ENCODE measurements at places on chromosomes 16 and 17. TPM values are rescaled to one million over a fixed set of nuclear protein-coding genes. Genes with fewer than 3 reads are reported as not detected.

DNA sequence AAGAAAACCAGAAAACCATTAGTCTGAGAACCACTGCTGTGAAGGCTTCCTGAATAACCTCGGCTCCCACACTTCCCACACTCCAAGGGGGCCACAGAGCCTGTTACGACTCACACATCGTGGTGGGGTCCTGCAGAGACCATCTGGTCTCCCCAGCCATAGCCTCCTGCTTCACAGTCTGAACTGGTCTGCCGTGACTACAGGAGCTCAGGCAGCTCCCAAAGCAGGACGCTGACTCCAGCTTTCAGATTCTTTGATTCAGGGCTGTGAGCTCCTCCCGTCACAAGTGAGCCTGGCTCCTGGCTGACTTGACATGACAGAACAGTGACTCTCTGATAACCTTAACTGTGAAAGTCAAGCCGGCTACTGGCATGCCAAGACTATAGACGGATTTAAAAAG lies 37.8 kb downstream of the CYB5D2 start:
- DNase-seq: no peak
- H3K4me1 ChIP-seq: no peaks in the 10 kb centered on the region
- no peak overlapping the region for H3K27ac ChIP-seq
- H3K27me3 ChIP-seq: no peaks in the 10 kb centered on the region
- H3K36me3 ChIP-seq: no peaks in the 10 kb centered on the region

DNA sequence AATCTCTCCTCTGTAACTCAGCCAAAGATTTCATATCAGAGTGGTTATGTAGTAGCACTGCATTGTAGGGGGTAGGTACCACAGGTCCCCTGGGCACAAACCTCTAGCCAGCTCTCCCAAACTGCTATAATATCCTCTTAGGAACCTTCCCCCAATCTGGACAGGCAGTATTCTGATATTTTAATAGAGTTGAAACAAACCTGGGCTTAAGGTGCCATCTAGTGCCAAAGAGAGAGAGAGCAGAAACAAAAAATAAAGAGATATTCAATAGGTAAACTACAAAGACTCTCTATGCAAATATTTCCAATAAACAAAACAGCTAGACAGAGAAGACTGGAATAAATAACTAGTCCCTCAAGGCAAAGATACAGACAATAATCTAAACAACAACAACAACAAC lies 1070.0 kb downstream of the CDH11 start:
- no peak for DNase-seq
- no peaks in the 10 kb centered on the region for H3K27me3 ChIP-seq
- H3K4me3 ChIP-seq: no peak overlapping the region
- no peaks in the 10 kb centered on the region for H3K4me1 ChIP-seq
- no peak overlapping the region for H3K27ac ChIP-seq

GRCh38 chr17:21025451-21025850 lies 17.4 kb downstream of the USP22 start:
- H3K4me3 ChIP-seq: no peak overlapping the region
- no peaks in the 10 kb centered on the region for H3K36me3 ChIP-seq
- H3K27me3 ChIP-seq: no peaks in the 10 kb centered on the region
- peaks cover 9% of the 10 kb centered on the region for H3K4me1 ChIP-seq

DNA sequence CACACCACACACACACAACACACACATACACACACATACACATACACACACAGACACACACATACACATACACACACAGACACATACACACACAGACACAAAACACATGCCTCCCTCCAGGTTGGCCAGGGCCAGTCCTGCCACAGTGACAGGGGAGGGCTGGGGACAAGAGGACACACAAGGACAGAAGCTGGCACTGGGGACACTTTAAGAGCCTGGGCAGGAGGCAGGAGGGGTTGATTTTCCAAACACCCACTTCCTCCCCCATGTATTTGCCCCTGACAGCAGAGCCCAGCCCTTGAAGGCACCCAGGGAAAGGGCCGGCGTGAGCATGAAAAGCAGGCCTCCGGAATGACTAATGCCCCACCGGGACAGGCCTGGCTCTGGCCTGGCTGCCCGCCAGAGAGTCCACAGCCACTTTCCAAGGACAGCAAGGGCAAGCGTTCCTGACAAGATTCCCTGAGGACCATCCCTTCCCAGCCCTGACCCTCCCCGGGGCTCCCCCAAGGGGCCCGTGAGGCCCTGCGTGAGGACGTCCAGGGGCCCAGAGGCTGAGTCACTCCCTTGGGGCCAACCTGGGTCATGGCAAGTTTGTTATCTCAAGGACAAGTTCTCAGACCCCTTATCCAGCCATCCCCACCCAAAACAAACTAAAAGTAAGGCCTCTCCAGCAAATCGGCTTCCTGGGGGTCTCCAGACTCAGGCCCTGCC lies 235.6 kb downstream of the ZNF423 start:
- H3K27me3 ChIP-seq: no peaks in the 10 kb centered on the region
- H3K4me1 ChIP-seq: peaks cover 14% of the 10 kb centered on the region
- H3K27ac ChIP-seq: peak overlapping the region; percentile 37
- no peaks in the 10 kb centered on the region for H3K36me3 ChIP-seq

- no peaks in the 10 kb centered on the region for H3K27me3 ChIP-seq
- no peaks in the 10 kb centered on the region for H3K4me1 ChIP-seq
- H3K4me3 ChIP-seq: no peak overlapping the region
- H3K36me3 ChIP-seq: no peaks in the 10 kb centered on the region
Observed at GRCh38 chr17:4009186-4009785, 45.0 kb upstream of the ATP2A3 start.

- H3K4me1 ChIP-seq: no peaks in the 10 kb centered on the region
- H3K27ac ChIP-seq: no peak overlapping the region
- H3K27me3 ChIP-seq: no peaks in the 10 kb centered on the region
- H3K4me3 ChIP-seq: no peak overlapping the region
Observed at GRCh38 chr16:12065866-12066545, 89.5 kb downstream of the SNX29 start.

DNA sequence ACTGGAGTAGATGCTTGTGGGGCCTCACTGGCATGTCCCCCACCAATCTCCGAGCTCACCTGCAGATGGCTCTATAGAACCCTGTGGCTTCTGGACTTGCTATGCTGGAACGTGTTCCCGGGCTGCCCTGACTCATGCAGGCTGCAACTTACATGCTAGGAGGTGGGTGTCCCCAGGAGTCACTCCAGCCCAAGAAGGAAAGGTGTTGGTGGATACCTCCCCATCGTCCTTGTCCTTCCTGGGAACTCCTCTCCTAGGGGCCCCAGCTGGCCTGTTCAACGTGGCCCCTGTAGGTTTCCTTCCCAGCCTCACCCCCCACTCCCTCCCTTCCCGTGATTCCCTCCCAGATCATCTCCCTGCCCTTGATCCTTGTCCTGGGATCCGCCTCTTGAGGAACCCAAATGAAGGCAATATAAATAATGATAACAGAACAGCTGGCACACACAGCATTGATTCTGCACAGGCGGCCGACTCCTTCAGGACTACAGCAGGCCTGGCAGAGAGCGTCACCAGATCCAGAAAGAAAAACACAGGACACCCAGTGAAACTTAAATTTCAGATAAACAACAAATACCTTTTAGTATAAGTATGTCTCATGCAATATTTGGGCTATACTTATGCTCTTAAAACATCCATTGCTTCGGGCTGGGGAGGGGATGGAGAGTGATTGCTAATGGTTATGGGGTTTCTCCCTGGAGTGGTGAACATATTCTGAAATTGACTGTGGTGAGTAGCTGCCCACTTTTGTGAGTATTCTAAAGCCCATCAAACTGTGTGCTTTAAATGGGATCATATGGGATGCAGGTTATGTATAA lies 221.1 kb upstream of the GSE1 start:
- no peaks in the 10 kb centered on the region for H3K27me3 ChIP-seq
- no peaks in the 10 kb centered on the region for H3K36me3 ChIP-seq
- H3K4me1 ChIP-seq: no peaks in the 10 kb centered on the region
- no peak overlapping the region for H3K27ac ChIP-seq
- H3K4me3 ChIP-seq: no peak overlapping the region

DNA sequence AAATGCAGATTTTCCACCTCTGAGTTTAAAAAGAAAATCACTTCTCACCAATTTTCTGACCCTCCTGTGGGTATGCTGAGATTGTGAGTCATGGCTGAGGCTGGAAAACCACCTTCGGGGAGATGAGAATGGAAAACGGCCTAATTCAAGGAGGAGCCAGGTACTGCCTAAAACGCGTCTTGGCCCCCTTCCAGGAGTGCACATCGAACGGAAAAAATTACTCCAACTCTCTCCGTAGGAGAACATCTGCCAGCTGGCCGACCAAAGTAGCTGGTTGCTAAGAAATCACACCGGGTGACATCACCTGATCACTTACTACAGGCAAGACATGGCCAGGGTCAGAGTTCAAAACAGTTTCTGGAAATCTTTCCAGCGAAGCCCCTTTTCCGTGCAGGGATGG lies 107.6 kb downstream of the ZNF423 start:
- peak; percentile 73 for DNase-seq
- H3K27ac ChIP-seq: no peak overlapping the region
- H3K4me3 ChIP-seq: no peak overlapping the region
- no peaks in the 10 kb centered on the region for H3K4me1 ChIP-seq
- H3K36me3 ChIP-seq: no peaks in the 10 kb centered on the region

DNA sequence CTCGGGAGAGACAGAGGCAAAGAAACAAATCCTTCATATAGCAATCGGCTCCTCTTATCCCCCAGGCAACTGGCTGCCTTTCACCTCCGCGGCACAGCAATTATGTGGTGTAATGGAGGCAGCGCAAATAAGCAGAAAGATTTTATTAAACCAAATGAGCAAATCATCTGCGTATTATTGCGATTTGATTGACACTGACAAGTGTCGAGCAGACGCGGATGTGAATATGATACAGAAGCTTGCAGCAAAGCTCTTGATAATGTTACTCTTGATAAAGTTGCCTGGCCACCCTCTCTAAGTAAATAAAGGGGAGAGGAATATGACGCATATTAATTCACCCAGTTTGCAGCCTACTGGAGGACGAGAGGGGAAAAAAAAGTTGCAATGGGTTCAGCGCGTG lies 26.5 kb upstream of the AKTIP start:
- H3K27me3 ChIP-seq: no peaks in the 10 kb centered on the region
- no peak overlapping the region for H3K4me3 ChIP-seq
- H3K4me1 ChIP-seq: no peaks in the 10 kb centered on the region
- H3K36me3 ChIP-seq: no peaks in the 10 kb centered on the region

GRCh38 chr17:69506489-69506888 lies 92.0 kb downstream of the MAP2K6 start:
- H3K27ac ChIP-seq: no peak overlapping the region
- no peaks in the 10 kb centered on the region for H3K4me1 ChIP-seq
- H3K27me3 ChIP-seq: no peaks in the 10 kb centered on the region
- H3K4me3 ChIP-seq: no peak overlapping the region
- DNase-seq: no peak

GRCh38 chr16:78333808-78334207 lies 234.4 kb downstream of the WWOX start:
- no peaks in the 10 kb centered on the region for H3K27me3 ChIP-seq
- no peak overlapping the region for H3K27ac ChIP-seq
- H3K4me1 ChIP-seq: peaks cover 4% of the 10 kb centered on the region
- H3K4me3 ChIP-seq: no peak overlapping the region
- no peak for DNase-seq
- H3K36me3 ChIP-seq: no peaks in the 10 kb centered on the region

DNA sequence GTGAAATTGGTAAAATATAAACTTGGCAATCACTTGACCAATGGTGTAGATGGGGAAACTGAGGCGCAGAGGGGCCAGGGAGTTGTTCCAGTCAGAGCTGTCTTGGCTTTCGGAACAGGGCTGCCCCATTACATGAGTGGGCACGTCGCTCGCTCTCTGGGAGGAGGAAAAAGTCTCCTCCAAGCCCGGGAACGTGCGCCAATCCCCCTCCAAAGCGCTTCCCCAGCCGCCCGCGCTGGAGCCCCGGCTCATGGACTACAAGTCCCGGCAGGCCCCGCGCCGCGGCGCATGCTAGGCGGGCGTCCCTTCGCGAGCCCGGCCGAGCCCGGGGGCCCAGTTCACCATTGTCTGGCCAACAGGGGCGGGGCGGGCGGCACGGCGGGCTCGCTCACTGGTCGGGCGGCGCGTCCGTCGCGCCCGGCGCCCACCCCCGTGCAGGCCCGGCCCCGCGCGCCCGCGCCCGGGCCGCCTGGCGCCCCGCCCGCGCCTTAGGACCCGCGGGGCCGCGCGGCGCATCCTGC lies at the start of gene LLGL1:
LLGL1 (plus strand) TSS at position 515 of the 521 bp plus-strand sequence. CDS start 48 bp downstream, outside the sequence.
- H3K27ac ChIP-seq: peak within 1 kb of the TSS; percentile 82
- peak within 1 kb of the TSS; percentile 53 for H3K4me3 ChIP-seq
- no peaks in the 10 kb centered on the region for H3K4me1 ChIP-seq
- peak; percentile 96 for DNase-seq
- no peaks in the 10 kb centered on the region for H3K36me3 ChIP-seq

- H3K4me1 ChIP-seq: no peaks in the 10 kb centered on the region
- DNase-seq: no peak
- no peaks in the 10 kb centered on the region for H3K27me3 ChIP-seq
- H3K4me3 ChIP-seq: no peak overlapping the region
- no peak overlapping the region for H3K27ac ChIP-seq
Observed at GRCh38 chr17:55705847-55706246, 16.8 kb downstream of the TMEM100 start.

GRCh38 chr16:50491516-50491915 lies 56.7 kb upstream of the NKD1 start:
- no peak overlapping the region for H3K27ac ChIP-seq
- no peak for DNase-seq
- H3K4me3 ChIP-seq: no peak overlapping the region
- H3K4me1 ChIP-seq: no peaks in the 10 kb centered on the region
- no peaks in the 10 kb centered on the region for H3K36me3 ChIP-seq

GRCh38 chr17:44417553-44417952 lies 28.1 kb upstream of the ITGA2B start:
- H3K36me3 ChIP-seq: no peaks in the 10 kb centered on the region
- H3K4me1 ChIP-seq: no peaks in the 10 kb centered on the region
- no peak overlapping the region for H3K27ac ChIP-seq
- H3K4me3 ChIP-seq: no peak overlapping the region

DNA sequence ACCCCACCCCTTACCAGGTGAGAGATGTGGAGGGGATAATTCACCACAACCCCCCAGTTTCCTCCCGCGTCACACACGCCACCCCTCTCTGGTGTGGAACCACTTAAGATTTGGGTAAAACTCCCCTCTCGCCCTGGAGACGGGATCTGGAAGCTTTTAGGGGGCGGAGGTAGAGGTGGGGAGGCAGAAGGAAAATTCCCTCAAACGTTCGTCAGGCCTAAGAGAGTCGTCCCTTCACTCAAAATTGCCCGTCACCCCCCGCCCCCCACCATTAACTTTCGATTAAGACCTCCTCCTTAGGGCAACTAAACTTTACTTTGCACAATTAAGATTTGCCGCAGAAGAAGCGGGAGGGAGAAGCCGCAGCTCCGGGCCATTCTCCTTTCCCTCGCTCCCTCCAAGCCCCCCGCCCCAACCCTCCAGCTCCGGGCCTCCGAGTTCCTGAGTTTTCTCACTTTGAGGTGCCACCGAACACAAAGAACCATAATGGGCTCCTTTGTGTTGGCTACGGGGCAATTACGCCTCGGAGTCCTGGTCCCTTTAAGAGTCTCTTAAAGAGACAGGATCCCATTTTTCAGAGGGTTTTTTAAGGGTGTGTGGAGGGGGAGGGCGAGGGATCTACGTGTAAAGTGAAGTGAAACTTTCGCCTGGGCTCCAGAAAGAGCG lies 985 bp upstream of the FZD2 start:
- H3K27me3 ChIP-seq: no peaks in the 10 kb centered on the region
- H3K27ac ChIP-seq: peak overlapping the region; percentile 89
- H3K4me1 ChIP-seq: no peaks in the 10 kb centered on the region

- H3K36me3 ChIP-seq: no peaks in the 10 kb centered on the region
- no peaks in the 10 kb centered on the region for H3K27me3 ChIP-seq
- DNase-seq: no peak
Observed at GRCh38 chr17:72501404-72502370, 380.9 kb downstream of the SOX9 start.

GPR142 gene
- not detected for total RNA-seq

RHBDF2 gene
- total RNA-seq: 4.1 TPM

ITGAE gene
- total RNA-seq: 22.0 TPM

MYCBPAP gene
- 2.7 TPM for total RNA-seq

NIP7 gene
- 18.4 TPM for total RNA-seq

NPIPB12 gene
- total RNA-seq: 95.3 TPM

NGFR gene
- total RNA-seq: 1.8 TPM

RGS11 gene
- 2.3 TPM for total RNA-seq

CA7 gene
- total RNA-seq: not detected

ZNF385C gene
- total RNA-seq: not detected

CCDC78 gene
- 2.3 TPM for total RNA-seq
